NCI-H69 (cell line): ENCODE measurements at places on chromosomes 11 and 22.

DNA sequence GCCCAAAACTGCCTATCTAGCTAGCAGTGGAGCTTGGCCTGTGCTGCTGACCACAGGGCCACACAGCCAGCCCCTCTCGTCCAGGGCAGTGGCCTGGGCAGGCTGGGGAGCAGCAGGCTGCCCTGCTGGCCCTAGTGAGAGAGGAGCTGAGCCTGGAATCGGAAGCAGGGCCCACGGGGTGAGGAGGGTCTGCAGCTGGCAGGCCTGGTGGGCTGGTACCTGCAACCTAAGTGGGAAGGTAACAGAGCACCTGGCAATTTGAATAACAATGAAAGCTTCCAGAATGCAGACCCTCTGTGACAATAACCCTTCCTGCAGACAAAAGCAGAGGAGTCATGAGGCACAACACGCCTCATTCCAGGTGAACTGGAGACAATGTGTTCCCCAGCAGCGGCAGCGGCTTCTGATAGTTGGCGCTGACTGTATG is 31.8 kb upstream of the RFPL3 start:
- no peak for DNase-seq

GRCh38 chr11:35065566-35065965 is 73.4 kb upstream of the CD44 start:
- no peak for DNase-seq

DNA sequence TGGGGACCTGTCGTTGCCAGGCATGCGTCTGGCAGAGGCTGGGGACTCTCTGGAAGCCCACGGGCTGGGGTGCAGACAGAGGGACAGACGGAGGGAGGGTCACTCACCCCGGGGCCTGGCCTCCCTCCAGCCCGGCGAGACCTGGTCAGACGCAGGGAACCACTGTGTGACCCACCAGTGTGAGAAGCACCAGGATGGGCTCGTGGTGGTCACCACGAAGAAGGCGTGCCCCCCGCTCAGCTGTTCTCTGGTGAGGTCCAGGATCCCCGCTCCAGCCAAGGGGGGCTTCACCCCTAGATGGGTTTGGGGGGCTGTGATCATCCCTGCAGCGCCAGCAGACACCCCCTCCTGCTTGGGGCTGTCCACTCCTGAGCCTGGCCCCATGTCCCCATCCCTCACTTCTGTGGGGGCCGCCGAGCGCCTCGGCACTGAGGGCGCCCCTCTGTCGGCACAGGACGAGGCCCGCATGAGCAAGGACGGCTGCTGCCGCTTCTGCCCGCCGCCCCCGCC is 23.6 kb upstream of the MUC5B start:
- no peak for DNase-seq

- DNase-seq: peak; percentile 86
Observed at GRCh38 chr11:9765320-9766101, 101.6 kb downstream of the SWAP70 start.

DNA sequence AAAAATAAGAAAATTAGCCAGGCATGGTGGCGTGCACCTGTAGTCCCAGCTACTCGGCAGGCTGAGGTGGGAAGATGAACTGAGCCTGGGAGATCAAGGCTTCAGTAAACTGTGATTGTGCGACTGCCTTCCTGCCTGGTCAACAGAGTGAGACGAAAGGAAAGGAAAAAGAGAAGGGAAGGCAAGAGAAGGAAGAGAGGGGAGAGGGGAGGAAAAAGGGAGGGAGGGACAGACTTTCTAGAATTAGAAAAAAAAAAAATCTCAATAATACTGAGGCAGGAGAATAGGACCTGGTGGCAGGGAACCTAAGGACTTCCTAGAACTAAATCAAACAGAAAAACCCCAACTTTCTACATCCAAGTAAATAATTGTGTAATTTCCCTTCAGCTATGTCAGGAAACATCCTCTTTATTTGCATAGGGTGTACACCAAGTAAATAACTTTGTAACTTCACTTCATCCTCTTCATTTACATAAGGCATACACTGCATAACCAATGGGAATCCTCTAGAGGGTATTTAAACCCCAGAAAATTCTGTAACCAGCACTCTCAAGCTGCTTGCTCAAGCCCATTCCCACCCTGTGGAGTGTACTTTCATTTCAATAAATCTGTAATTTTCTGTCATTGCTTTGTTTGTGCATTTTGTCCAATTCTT is 8.7 kb downstream of the SBF2 start:
- no peak for DNase-seq

DNA sequence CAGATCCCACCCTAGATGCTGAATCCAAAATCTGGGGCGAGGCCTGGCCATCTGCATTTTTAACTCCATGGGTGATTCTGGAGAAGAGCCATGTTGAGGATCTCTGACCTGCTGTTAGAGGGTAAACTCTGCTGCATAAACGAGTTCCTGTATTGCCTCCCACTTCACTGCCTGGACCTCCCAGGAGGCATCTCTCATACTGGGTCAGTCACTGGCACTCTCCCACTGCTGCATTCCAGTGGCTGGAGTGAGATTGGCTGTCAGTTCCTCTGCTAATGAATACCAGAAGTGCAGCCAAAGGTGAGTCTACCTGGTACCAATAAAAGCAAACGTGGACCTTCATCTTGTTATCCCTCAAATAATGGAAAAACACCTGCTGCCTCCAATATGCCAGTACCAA is 10.3 kb downstream of the POLDIP3 start:
- DNase-seq: no peak

- DNase-seq: peak; percentile 47
Observed at GRCh38 chr22:27474711-27475547, 326.6 kb downstream of the MN1 start.

DNA sequence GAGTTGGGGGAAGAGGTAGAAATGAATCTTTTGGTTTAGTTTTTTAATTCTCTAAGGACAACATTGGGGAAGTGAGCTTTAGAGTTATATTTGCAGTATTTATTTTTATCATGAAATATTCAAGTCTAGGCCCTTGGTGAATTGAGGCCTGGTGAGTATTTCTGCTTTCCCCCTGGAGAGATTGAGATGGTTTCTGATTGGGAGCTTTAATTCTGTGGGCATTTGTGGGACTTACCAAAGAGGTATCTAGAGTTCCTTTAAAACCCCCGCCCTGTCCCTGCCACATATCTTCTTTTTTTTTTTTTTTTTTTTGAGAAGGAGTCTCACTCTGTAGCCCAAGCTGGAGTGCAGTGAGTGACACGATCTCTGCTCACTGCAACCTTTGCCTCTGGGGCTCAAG is 9.6 kb downstream of the ACO2 start:
- no peak for DNase-seq

DNA sequence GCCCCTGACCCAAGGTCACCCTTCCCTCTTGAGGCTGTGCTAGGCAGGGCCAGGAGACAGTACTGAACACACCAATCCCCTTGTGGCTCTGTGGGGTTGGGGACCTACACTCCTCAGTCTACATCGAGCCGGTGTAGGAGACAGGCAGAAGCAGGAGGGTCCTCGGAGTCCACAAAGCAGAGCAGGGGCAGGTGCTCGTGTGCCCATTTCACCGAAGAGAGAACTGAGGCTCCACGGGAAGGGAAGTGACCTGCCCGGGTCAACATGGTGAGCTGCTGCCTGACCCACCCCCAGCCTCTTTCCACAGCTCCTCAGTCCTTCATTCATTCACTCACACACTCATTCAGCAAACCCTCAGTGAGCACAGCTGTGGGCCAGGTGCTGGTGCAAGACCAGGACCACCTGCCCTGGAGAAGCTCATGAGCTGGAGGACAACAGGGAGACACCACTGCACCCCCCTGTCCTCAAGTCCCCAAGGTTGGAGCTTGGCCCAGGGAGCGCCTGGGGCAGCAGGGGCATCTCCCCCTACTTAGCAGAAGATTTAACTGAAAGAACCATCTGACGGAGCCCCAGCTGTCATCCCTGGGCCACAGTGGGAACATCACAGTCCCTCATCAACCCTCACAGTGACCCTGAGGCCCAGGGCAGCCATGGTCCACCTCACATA is 127.3 kb downstream of the MED15 start:
- DNase-seq: no peak

DNA sequence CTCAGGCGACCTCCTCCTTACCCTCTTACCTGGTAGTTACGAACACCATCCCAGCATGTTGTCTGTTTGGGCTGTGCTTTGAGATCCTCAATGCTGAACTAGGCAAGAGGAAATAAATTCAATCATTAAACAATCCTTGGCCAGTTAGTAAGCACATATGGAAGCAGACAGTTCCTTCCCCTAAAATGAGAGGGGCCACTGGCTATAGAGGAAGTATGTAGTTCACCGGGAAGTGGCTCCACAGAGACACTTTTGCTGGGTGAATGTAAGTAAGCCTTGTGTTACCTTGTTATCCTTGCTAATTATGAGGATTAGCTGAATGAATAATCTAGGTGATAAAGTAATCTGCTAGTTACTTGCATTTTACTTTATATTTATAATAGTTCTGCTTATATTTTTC is 2.9 kb downstream of the THYN1 start:
- DNase-seq: no peak

GRCh38 chr11:61297746-61298145 is 2.6 kb upstream of the VWCE start:
- DNase-seq: no peak

- DNase-seq: peak; percentile 21
Observed at GRCh38 chr11:103920449-103920848, 116.0 kb upstream of the DDI1 start.

DNA sequence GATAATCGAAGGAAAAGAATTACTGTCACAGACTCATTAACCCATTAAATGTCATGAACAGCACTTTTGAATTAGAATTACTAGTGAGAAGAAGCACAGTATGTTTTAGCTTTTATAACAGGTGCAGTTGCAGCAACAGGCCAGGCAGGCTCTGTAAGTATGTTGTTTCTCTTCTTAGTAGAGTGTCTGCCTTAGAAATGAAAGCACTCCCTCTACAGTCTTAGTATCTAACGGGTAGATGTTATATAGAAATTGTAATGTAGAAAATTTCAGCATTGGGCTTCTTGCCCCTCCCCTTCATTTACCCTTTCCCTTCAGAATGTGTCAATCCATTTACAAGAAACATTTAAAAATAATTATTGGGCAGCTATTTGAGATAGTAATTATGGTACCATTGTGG is 87.4 kb downstream of the HIPK3 start:
- DNase-seq: peak; percentile 30

GRCh38 chr22:20117633-20118299 is 740 bp upstream of the TRMT2A start:
- DNase-seq: peak; percentile 60

- DNase-seq: peak; percentile 89
Observed at GRCh38 chr11:71396548-71397123, 51.6 kb downstream of the DHCR7 start.

GRCh38 chr11:101577461-101577860 is 6.3 kb downstream of the TRPC6 start:
- DNase-seq: peak; percentile 2

DNA sequence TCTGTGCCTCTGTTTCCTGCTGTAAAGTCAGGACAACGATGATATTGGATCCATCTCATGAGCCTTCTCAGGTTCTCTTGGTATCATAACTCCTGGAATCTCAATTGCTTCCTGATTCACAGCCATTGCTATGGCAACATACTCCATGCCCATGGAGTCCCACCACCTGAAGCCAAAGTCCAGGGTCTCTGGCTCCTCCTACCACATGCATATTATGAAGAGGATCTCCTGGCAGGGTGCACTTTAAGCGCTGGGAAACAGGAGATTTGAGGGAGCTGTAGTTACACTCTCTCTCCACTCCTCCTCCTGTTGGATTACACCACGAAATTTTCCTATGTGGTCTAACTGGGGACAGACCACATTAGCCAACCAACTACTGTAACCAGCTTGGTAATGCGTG is 130.9 kb upstream of the SEZ6L start:
- DNase-seq: peak; percentile 21

DNA sequence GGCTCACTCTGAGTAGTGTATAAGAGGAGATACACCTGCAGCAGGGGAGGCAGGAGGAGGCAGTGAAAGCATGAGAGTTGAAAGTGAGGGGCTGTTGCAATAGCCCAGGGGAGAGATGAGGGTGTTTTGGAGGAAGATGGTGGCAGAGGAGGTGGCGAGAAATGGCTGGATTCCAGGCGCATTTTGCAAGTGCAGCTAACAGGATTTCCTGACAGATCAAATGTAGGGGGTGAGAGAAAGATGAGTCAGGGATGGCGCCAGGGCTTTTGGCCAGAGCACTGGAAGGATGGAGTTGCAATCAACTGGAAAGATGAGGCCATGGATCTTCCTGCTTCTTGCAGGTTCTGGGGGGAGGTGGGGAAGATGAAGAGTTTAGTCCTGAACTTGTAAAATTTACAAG is 16.8 kb upstream of the TSPAN18 start:
- no peak for DNase-seq

- no peak for DNase-seq
Observed at GRCh38 chr11:56659755-56660154, 3.7 kb upstream of the OR5AR1 start.

GRCh38 chr11:34245041-34245440 is 112.8 kb downstream of the ABTB2 start:
- no peak for DNase-seq

GRCh38 chr22:25483931-25484330 is 80.5 kb upstream of the GRK3 start:
- no peak for DNase-seq

GRCh38 chr11:10751581-10751940 is 515 bp downstream of the CTR9 start:
- DNase-seq: peak; percentile 61

DNA sequence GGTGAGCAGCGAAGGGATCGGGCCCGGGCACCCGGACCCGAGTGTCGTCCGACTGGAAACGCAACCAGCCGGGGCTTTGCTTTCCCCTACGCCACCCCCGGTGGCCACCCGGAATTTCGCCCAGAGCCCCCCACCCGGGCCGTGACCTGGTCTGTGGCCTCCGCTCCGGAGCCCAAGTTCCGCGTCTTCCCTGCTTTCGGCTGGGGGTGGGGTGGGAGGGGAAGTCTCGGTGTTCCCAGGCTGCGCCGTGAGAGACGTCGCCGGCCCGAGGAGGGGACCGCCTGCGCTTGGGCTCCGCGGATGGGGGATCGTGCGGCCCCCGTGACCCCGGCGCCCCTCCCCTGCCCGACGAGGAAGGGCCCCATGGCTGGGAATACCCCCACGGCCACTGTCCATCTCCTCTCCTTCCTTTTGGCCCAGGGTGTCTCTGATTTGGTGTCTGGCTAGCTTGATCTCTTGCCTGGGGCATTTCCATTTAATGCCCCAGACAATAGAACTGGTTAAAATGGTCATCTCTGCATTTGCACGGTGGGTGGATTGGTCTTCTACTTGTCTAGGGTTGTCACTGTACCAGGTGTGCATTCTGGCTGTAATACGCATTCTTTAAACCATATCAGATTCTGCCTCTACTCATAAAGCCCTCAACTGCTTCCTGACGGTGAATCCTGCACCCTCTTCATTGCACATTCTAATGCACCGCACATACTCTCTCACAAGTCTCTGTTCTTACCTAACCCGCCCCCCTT is 789 bp downstream of the SIK2 start:
- peak; percentile 74 for DNase-seq

- no peak for DNase-seq
Observed at GRCh38 chr11:28922386-28922981, 814.3 kb downstream of the METTL15 start.

DNA sequence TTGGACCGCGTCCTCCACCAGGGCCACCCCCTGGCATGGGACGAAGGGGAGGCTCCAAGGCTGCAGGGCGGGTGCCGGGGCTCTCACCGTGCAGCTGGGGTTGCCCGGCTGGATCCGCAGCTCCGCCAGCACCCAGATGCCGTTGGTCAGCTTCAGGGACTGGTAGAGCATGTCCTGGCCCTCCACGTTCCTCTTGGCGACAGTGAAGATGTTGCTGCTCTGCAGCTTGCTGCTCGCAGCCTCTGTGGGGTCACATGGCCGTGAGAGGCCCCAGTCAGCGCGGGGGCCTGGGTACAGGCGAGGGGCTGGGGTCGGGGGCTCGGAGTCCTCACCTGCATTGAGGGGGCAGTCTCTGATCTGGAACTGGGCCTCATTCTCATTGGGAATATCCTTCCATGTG is 14.8 kb upstream of the RASL10A start:
- no peak for DNase-seq

GRCh38 chr11:33948494-33948893 is 56.6 kb upstream of the LMO2 start:
- DNase-seq: no peak
